Upper lobe of left lung (tissue), 6 donors: ENCODE measurements at places on chromosomes 13 and 19. TPM values are rescaled to one million over a fixed set of nuclear protein-coding genes. Genes with fewer than 3 reads are reported as not detected.
A peak's percentile ranks its signal among the peaks of the same experiment; 100 is the strongest.

RNF17 gene
- total RNA-seq = not detected

EFNB2 gene
- total RNA-seq = 30.5 TPM

THSD8 gene
- total RNA-seq = 4.6 TPM

DNA sequence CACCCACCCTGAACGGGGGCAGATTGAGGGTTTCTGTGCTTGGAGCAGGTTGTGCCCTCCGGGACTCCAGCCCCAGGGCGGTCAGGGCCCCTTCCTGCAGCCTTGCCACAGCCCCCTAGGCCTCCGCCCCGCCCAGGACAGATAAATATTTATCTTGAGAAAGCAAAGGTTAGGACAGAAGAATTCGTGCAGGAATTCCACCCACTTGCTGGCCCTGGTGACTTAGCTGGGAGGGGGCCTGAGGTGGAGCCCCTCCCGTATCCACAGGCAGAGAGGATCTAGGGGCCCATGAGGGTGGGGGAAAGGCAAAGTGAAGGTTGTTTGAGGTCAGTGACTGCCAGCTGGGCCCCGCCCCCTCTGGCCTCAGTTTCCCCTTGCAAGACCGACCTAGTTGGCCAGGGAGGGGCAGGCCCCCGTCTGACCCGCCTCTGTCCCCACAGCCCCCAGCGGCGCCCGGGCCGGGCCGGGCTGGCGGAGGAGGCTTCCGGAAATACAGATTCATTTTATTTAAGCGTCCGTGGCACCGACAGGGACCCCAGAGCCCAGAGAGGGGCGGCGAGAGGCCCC, 5.2 kb downstream of the MIDN start:
- no peaks in the 10 kb centered on the region for H3K27me3 ChIP-seq
- DNase-seq = peak; percentile 78
- peaks cover 64% of the 10 kb centered on the region for H3K36me3 ChIP-seq
- peak overlapping the region; percentile 100 for H3K27ac ChIP-seq

- H3K27ac ChIP-seq = no peak overlapping the region
- no peaks in the 10 kb centered on the region for H3K36me3 ChIP-seq
- H3K4me1 ChIP-seq = no peaks in the 10 kb centered on the region
- no peaks in the 10 kb centered on the region for H3K27me3 ChIP-seq
- DNase-seq = no peak
These were observed 31.3 kb upstream of the ZMYM2 start for GRCh38 chr13:19927117-19927748.

SIPA1L3 gene
- 91.6 TPM for total RNA-seq
